ENCODE measurements at places on chromosomes 12 and 14.
A peak's percentile ranks its signal among the peaks of the same experiment; 100 is the strongest.

GRCh38 chr12:131102991-131103668 lies 149.4 kb downstream of the ADGRD1 start:
- no peak for DNase-seq

DNA sequence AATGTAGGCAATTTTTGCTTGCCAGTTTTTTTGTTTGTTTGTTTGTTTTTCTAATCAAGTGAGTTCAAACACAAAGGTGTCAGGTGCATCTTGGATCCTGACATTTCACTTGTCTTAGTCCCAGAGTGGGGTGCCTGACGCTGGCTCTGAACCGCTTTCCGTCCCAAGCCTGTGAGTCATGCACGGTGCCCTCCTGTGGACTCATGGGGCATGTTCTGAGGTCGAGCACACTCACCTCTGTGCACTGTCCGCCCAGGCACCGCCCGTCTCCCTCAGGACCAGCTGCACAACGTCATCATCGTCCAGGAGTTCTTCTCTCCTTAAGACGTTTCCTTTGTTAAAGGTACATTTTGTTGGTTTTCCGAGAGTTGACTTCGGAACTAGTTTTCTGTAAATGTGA lies 98.2 kb downstream of the GLT1D1 start:
- no peak for DNase-seq

GRCh38 chr12:27797301-27798025 lies 17.4 kb upstream of the MANSC4 start:
- DNase-seq: no peak

- DNase-seq: no peak
Observed at GRCh38 chr14:66724996-66725395, 217.0 kb downstream of the GPHN start.

GRCh38 chr12:78155546-78155945 lies 324.9 kb downstream of the NAV3 start:
- no peak for DNase-seq

DNA sequence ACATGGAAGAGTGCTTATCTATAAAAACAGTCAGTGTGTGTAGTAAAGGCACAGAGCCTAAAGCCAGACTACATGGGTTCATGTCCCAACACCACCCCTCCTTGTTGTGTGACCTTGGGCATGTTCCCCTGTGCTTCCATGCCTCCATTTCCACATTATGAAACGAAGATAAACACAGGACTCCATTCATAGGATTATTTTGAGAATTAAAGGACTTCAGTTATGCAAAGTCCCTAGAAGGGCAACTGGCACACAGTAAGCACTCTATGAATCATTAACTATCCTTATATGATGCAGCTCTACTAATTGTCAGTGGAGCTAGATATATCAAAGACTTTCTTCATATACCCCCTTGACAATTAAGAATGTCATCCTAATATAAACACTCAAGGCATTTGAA lies 17.8 kb downstream of the IFNG-AS1 start:
- no peak for DNase-seq

DNA sequence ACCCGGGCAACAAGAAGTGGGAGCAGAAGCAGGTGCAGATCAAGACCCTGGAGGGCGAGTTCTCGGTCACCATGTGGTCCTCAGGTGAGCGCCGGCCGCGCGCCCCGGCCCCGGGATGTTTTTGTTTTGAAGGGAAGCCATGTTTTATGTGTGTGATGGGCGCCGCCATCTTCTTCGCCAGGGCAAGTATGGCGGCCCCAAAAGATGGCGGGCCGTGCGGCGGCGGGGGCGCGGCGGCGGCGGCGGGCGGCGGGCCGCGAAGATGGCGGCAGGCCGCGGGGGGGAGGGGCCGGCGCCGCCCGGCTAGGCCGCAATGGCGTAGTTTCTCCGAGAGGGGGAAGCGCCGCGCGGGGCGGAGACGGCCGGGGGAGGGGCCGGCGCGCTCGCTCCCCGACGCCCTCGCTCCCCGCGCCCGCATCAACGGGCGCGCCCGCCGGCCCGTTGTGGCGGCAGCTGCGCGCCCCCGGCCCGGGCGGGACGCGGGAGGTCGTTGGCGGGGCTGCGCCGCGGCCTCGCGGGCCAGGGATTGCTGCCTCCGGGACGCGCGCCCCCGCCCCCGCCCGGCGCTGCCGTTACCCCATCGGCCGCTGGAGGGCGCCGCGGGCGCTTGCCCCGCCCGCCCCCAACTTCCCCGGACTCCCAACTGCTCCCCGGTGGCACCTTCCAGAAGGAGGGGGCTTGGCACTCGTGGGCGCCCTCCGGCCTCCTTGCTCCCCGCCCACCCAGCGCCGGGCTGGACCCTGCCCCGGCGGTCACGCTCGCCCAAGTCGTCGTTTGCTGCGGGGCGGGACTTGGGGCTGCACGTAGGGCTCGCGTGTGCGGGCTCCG lies 1.1 kb downstream of the YY1 start:
- DNase-seq: peak; percentile 83

- no peak for DNase-seq
Observed at GRCh38 chr12:3595721-3596120, 104.7 kb downstream of the PRMT8 start.

DNA sequence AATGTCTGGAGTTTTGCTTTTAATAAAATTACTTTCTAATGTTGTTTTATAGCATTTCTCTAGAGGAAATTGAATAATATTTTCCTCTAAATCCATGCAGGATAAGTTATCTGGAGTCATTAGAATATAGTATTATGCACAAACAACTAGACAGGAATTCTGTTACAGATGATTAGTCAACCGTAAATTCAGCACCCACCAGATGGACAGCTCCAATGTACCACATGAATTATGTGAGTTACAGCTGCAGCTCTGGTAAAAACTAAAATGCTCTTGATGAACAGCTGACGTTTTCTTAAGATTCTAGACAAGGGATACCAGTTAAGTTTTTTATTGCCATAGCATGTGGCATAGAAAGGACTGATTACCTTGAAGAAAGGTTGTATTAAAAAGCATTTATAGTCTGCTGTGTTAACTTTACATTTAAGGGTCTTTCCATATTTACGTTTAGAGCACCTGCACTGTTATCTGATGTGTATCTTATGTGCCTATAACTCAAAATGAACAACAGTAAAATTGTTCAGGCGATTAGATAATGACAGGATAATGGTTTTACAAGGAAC lies 321.4 kb upstream of the LRFN5 start:
- DNase-seq: no peak

DNA sequence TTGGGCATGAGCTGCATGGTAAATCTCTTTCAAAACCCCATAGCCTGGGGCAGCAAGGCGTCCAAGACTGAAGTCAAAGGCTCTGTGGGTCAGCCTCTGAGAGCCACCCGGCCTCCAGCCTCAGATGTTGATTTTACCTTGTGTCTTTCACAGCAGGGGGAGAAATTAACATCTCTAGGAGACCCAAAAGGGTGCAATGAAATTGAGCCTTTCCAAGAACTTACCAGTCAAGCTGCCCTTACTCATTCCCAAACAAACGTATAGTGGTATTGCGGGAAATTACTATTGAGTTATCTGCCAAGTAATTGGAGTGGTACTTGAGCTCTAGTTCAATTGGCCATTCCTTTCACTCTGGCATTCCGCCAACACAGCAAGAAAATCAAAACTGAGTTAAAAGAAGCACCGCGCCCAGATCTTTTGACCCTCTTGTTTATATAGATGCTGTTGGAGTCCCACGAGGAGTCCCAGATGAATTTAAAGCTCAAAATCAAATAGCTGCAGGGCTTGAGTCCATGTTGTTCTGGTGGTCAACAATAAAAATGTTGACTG lies 380.7 kb upstream of the SYT1 start:
- DNase-seq: peak; percentile 96

DNA sequence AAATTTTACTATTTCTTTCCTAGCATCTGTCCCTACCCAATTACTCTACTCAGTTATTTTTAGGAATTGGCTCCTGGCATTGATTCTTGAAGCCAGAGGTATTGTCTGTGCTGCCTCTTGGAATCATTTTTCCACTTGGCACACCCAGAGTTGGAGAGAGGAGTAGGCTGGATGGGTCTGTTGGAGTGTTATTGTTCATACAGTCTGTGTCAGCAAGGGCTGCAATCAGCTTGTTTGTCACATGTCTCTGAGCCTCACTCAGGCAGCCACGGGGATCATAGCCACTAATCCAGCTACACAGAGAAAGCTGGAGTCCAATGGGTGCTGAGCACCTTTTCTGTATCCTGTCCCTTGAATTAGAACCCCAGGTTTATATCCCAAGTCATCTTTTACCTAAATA lies 176.0 kb upstream of the DYRK2 start:
- DNase-seq: no peak

DNA sequence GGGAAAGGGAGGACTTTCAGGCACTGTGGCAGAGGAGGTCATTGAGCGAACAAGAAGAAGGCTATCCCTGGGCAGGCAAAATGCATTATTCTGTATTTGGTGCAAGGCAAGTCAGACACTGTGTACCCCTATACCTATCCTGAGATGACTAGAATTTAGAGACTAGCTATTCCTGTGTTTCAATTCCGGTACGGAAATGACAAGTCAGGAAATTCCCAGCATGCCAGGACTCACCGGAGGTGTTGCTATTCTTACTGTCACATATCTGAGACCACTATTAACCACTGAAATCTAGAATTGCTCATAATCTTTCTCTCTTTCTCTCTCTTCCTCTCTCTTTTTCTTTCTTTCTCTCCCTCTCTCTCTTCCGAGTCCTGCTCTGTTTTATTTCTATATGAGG lies 297.1 kb downstream of the PDZRN4 start:
- no peak for DNase-seq

- DNase-seq: no peak
Observed at GRCh38 chr12:110102255-110102654, 21.9 kb upstream of the IFT81 start.

DNA sequence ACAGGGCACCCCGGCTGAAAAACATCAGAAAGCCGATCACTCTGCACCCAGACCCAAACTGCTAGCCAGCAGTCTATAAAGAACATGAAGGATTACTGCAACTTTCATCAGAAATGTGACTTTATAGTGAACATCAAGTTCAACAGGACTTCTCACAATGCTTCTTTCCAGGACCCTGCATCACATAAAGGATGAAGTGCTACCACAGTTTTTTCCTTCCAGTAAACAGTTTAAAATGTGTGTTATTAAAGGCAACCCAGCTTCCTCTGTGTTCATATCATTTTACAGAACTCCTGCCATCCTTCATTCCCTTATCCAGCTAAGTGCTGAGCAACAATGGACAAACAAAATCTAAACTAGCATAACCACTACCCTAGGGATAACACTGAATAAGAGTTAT lies 280.3 kb upstream of the DIO2 start:
- no peak for DNase-seq

GRCh38 chr14:74389980-74390379 lies 36.0 kb downstream of the SYNDIG1L start:
- no peak for DNase-seq

GRCh38 chr12:123059500-123059899 lies 79.0 kb downstream of the ARL6IP4 start:
- DNase-seq: no peak

GRCh38 chr14:76950055-76951020 lies 78.2 kb downstream of the IRF2BPL start:
- DNase-seq: no peak

- no peak for DNase-seq
Observed at GRCh38 chr14:101835566-101835965, 74.1 kb downstream of the PPP2R5C start.

GRCh38 chr12:29695026-29695425 lies 88.7 kb downstream of the TMTC1 start:
- DNase-seq: no peak

DNA sequence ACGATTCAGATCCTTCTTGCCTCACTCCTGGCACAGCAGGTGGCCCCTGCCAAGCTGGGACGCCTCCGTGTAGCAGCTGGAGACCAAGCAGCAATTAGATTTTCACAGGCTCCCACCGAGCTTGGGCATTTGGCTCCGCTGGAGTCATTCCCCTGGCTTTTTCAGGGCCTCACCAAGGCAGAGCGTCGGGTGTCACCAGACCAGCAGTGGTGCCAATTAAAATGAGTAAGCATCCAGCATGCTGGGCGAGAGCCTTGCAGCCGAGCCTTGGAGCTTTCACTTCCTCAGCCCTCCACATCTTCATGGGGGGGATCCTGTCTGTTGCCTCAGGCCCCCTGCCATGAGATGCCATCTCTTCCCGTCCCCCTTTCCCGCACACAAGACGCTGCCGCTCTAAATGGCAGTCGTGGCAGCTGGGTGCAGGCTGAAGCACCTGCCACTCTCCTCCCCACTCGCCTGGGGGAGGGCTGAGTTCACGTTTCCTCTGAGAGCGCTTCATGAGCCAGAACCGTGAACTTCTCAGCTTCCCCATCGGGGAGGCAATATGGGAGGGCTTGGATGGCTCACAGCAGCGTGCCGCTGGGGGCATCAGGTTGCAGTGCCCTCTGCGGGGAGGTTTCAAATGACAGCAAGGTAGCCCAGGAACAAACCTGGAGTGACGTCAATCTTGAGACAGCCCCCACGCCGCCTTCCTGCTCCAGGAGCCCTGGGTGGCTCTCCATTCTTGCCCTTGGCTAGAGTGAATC lies 11.7 kb downstream of the TPCN1 start:
- DNase-seq: peak; percentile 56

DNA sequence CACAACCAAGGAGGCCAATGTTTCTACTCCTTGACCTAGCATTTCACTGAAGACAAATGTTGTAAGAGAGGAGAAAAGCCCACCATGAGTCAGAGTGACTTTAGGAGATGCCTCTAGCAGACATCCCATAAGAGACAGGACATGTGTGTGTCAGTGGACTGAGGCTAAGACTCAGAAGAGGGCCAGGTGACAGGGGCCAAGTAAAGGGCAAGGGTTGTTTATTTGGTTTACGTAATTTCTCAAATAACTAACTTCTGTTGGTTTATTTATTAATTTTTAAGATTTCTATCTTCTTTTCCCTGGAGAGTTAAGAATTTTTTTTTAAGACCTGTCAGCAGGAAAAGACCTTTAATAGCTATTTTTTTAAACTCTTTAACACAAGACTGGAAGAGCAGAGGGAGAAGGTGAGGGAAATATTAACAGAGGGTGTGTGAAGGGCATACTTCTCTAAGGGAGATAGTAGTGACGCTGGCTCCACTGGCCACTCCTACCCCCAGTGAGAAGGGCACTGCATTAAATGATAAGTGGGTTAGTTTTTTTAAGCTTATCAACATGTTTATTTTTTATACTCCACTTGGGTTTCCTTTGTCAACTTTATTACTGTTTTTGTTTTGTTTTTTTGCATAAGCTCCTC lies 3.4 kb downstream of the PNP start:
- DNase-seq: no peak

DNA sequence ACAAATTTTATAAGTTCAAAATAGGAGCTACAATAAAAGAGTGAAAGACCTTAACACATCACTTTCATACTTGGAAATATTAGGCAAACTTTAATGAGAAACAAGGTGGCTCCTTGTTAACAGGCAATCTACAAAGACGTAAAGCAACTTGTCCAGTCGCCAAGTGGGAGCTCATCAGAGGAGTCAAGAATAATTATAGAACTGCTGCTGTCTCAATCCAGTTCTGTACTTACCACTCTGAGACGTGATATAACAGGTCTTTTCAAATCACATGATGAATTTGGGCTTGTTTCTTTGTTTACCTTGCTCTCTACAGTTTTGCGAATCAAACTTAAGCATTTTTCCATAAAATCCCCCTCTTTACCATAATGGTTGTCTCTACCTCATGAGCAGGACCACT lies 3.6 kb downstream of the YBX3 start:
- DNase-seq: no peak
